ENCODE measurements at places on chromosomes 12 and 14. TPM values are rescaled to one million over a fixed set of nuclear protein-coding genes. Genes with fewer than 3 reads are reported as not detected.

GRCh38 chr14:65476273-65476941 lies 63.9 kb downstream of the FUT8 start:
- H3K27ac ChIP-seq = no peak overlapping the region
- no peaks in the 10 kb centered on the region for H3K4me1 ChIP-seq
- H3K27me3 ChIP-seq = no peaks in the 10 kb centered on the region
- no peak for DNase-seq
- no peak overlapping the region for H3K4me3 ChIP-seq
- H3K36me3 ChIP-seq = no peaks in the 10 kb centered on the region

DNA sequence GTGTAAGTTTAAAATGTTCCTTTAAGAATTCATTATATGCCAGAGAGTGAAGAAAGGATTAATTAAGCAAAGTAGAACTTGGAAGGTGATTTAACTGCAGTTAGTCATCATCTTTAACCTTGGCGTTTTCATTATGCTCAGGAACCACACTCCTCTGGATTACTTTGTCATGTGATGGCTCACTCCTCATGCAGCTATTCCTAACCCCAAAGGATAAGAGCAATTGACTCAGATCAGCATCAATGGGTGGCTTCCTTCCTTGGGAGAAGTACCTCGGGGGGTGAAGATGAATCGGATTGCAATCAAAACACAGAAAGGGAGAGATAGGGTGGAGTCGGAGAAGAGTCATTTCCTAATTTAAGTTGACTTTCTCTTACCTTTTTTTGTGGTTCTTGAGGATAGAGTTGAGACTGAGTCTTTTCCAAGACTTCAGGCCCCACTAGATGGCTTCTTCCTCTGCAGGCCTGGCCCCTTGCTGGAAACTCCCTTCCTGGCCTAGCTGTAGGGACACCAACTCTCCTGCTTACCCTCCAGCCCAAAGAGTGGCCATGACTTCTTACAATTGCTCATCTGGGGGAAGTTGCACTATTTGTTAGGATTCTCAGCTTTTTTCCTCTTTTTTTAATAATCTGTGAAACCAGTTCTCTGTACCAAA lies 238.6 kb upstream of the DDHD1 start:
- no peaks in the 10 kb centered on the region for H3K4me1 ChIP-seq
- no peaks in the 10 kb centered on the region for H3K36me3 ChIP-seq
- H3K4me3 ChIP-seq = no peak overlapping the region
- no peak overlapping the region for H3K27ac ChIP-seq

DNA sequence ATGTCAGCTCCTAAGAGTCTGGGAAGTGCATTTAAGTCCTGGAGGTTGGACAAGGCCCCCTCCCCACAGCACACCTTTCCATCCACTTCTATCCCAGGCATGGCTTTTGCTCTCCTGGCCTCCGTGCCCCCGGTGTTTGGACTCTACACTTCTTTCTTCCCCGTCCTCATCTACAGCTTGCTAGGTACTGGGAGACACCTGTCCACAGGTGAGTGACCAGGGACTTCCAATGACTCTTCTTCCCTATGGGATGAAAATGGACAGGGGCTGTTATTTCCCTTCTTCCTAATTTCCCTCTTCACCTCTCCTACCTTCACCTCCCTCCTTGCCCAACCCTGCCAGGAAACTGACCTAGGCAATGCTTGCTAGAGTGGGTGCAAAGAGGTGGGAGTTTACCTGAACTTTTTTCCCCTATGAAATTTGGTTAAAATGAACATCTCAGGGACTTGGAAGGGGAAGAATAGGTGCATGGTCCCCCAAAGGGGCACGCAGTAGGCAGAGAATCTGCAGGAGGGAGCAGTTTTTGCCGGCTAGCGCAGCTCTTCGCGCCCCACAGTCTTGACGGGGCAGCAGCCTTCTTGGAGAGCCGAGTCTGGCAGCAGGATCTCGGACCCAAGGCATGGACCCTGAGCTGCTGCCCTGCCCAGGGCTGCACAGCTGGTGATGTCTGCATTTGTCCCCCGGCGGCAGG lies 9.2 kb downstream of the ARHGEF25 start:
- no peak for DNase-seq

- no peak overlapping the region for H3K4me3 ChIP-seq
- no peak overlapping the region for H3K27ac ChIP-seq
- H3K4me1 ChIP-seq = no peaks in the 10 kb centered on the region
- no peaks in the 10 kb centered on the region for H3K36me3 ChIP-seq
- no peak for DNase-seq
Measured at GRCh38 chr14:75793806-75794205, 132.8 kb downstream of the TTLL5 start.

- H3K4me3 ChIP-seq = no peak overlapping the region
- DNase-seq = no peak
- peak overlapping the region; percentile 23 for H3K27ac ChIP-seq
- H3K4me1 ChIP-seq = no peaks in the 10 kb centered on the region
- no peaks in the 10 kb centered on the region for H3K27me3 ChIP-seq
Measured at GRCh38 chr12:12474931-12475795, 87.5 kb downstream of the DUSP16 start.

GRCh38 chr12:97140355-97140754 lies 233.3 kb downstream of the NEDD1 start:
- H3K27ac ChIP-seq = no peak overlapping the region
- no peaks in the 10 kb centered on the region for H3K4me1 ChIP-seq
- no peaks in the 10 kb centered on the region for H3K36me3 ChIP-seq
- no peak overlapping the region for H3K4me3 ChIP-seq
- no peak for DNase-seq
- peaks cover 7% of the 10 kb centered on the region for H3K27me3 ChIP-seq

DNA sequence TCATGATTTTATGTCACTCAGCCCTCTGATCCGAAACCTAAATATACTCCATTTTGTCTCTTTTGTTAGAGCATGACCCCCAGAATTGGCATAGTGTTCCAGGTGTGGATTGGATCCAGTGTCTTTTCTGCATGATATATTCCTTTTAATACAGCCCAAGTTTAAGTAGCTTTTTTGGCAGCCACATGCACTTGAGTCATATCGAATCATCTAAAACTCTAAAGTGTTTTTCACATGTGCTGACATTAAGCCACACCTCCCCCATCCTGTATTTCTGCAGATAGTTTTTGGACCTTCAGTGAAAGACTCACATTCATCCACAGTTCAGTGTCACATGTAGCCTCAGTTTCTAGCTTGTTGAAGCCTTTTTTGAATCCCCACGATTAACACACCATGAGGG lies 30.6 kb downstream of the BORCS5 start:
- H3K27ac ChIP-seq = no peak overlapping the region
- H3K36me3 ChIP-seq = no peaks in the 10 kb centered on the region
- no peak overlapping the region for H3K4me3 ChIP-seq
- H3K4me1 ChIP-seq = peaks cover 10% of the 10 kb centered on the region
- no peak for DNase-seq

- H3K36me3 ChIP-seq = peaks cover 2% of the 10 kb centered on the region
- no peak overlapping the region for H3K27ac ChIP-seq
- no peaks in the 10 kb centered on the region for H3K27me3 ChIP-seq
- H3K4me1 ChIP-seq = peaks cover 3% of the 10 kb centered on the region
- DNase-seq = no peak
Measured at GRCh38 chr12:64687816-64688215, 71.4 kb downstream of the GNS start.

GRCh38 chr14:102235275-102235897 lies 69.6 kb downstream of the MOK start:
- H3K4me3 ChIP-seq = no peak overlapping the region
- H3K27me3 ChIP-seq = no peaks in the 10 kb centered on the region
- peak overlapping the region; percentile 25 for H3K27ac ChIP-seq
- H3K36me3 ChIP-seq = no peaks in the 10 kb centered on the region

DNA sequence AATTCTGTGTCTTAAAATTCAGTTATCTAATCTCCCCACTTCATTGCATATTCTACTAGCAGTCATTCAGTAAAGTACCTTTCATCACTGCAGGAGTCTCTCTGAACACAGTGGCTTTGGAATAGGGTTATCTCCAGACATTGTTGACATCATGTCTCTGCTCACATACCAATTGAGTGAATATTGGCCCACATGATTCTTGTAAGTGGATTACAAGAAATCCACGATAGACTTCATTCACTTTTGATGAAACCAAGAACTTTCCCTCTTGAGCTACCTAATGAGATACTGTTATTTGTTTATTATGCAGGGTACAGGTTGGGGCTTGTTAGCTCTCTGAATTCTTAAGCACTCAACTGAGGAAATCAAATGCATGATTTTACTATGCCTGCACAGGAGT lies 284.9 kb downstream of the RAD51B start:
- H3K4me3 ChIP-seq = no peak overlapping the region
- H3K27ac ChIP-seq = no peak overlapping the region
- no peaks in the 10 kb centered on the region for H3K36me3 ChIP-seq

The SMOC1 gene
- total RNA-seq = 21.9 TPM

The TBK1 gene
- total RNA-seq = 20.7 TPM
